ENCODE measurements at places on chromosomes 11 and 22.

GRCh38 chr11:32899438-32899837, 6.8 kb downstream of the QSER1 start:
- DNase-seq: no peak

- no peak for DNase-seq
These were observed 98.0 kb upstream of the CD82 start for GRCh38 chr11:44467413-44467812.

GRCh38 chr22:22655452-22656290, 11.3 kb downstream of the GGTLC2 start:
- no peak for DNase-seq

DNA sequence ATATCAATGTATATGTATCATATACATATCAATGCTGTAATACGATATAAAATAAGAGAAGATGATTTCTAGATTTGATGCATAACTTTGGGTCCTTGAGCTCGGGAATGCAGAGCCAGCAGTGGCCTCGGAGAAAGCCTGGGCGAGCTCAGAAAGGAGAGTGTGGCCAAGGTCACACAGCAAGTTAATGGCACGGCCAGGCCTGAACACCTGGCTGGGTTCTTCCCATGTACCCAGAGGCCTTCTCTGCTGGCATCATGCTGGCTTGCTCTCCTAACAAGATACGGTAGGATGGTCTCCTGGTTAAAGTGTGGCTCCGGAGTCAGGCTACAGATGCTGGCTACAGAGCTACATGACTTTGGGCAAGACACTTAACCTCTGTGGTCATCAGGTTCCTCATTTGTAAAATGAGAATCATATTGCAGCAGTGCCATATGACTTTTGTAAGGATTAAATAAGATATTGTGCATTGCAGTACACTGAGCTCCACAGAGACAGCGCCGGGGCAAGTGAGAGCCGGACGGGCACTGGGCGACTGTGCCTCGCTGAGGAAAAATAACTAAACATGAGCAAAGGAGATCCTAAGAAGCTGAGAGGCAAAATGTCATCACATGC, 29.9 kb downstream of the TPST2 start:
- no peak for DNase-seq

DNA sequence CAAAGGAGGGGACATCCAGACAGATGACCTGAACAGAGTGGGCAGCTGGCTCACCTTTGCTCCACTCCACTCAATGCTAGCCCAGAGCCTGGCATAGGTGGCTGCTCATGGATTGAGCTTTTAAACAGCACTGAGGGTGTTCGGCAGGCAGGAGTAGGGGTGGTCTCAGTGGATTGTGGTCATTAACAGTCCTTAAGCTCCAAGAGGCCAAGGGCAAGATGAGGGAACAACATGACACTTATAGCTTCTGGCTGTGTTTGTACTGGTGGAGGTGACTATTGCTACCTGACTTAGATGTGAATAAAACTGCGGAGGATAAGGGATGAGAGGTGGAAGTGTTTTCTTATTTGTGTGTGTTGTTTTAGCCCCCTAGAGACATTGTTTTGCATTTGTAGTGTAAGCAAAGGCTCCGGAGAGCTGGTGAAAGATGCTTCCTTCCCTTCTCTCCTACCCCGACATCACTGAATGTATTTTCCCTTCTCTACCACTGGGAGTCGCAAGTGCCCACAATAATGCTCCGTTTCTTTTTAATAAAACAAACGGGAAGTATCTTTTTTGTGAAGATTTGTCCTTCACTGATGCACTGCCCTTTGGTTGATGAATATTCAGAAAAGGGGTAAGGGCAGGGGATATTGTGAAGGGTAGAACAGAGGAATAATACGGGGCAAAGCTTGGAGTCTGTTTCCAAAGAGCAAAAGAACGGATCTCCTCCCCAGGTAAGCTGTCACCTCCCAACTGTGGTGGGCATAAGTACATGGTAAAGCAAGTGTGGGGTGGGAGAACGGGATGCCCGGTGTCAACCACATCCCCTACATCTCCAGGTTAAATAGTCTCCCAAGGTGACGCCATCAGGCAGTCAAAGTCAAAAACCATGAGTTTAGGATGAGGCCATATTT, 27.5 kb upstream of the MTNR1B start:
- peak; percentile 49 for DNase-seq

DNA sequence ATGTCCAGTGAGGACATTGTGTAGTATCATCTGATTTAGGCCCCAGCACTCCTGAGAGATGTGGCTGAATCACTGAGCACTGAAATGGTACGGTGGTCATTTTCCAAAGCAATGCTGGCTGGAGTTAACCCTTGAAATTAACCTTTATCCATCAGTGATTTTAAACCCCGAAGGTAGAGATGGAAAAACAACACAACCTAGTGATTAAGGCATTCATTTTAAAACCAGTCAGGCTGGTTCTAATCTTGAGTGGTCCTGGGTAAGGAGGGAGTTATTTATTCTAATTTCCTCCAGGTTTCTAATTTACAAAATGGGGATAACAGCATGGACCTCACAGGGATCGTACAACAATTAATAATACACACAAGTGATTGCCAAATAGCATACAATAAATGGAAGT, 6.6 kb upstream of the CSNK2A3 start:
- no peak for DNase-seq

DNA sequence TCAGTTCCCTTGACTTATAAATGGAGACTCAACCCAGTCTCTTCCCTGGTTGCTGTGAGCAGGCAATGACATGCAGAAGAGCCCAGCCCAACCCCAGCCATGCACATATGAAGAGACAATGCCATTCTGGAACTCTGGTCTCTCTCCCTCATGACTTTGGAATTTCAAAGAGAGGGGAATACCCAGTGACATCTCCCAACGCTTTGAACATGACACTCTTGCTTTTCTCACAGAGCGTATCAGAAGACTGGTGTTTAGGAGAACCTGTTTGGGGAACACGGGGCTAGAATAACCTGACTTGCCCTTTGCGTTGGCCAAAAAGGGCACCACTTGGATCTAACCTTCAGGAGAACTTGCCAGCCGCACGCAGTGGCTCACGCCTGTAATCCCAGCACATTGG, 12.9 kb downstream of the RANGAP1 start:
- no peak for DNase-seq

- no peak for DNase-seq
These were observed 194.2 kb upstream of the DDI1 start for GRCh38 chr11:103842191-103842590.

DNA sequence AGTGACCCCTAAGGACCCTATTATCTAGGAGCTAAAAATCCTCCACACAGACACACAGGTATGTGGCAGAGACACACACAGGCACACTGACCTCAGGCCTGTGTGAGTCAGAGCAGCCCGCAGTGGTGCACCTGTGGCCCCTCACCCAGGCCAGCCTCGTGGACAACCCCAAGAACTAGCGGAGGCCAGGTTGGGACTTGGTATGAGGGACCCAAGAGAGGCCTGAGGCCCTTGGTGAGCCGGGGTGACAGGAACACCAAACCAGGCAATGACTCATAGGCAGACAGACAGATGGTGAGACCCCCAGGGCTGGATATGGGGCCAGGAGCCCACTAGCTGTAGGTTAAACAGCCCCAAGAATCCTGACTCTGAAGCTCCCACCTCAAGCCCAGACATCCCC, 6.0 kb downstream of the CASTOR1 start:
- DNase-seq: no peak

DNA sequence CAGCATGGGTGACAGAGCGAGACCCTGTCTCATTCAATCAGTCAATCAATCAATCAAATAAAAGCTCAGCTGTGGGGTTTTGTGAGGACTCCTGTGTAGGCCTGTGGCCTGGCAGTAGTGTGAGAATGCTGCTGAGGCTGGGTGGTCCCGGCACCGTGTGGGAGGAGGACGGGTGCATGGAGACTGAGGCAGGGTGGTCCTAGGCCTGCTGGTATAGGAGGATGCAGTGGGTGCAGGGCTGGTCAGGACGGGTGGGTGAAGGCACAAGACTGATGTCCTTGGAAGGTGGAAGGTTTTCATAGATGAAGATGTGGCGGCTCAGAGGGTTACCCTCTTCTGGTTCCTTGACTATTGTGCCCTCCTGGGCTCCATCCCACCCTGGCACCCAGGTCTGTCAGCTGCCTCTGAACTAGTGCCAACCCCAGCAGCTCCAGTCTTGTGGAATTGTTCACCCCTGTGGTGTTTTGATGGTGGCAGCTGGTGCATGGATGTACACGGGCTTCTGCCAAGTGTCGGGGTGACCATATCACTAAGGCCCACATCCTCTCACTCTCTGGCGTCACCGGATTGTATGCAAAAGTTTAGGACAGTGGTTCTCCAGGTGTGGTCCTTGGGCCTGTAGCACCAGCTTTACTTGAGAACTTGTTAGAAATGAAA, 23.7 kb downstream of the TANGO2 start:
- no peak for DNase-seq

- DNase-seq: no peak
These were observed 29.7 kb downstream of the AP2A2 start for GRCh38 chr11:955154-956063.

DNA sequence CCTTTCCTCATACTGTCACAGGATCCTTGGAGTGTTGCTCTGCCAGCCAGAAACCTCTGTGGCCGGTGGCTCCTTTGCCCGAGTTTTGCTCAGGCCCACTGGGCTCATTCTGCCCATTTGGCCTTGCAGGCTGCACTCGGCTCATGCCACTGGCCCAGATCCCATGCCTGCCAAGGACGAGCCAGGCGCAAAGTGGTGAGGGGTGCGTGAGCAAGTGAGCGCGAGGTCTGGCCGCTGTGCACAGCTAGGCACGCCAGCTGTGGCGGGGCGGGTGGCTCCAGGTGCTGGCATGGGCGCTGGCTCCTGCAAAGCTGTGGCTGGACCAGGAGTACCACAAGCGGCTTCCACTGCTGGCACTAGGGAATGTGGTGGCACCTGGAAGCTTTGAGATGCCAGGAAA, 2.8 kb upstream of the RNF141 start:
- no peak for DNase-seq

DNA sequence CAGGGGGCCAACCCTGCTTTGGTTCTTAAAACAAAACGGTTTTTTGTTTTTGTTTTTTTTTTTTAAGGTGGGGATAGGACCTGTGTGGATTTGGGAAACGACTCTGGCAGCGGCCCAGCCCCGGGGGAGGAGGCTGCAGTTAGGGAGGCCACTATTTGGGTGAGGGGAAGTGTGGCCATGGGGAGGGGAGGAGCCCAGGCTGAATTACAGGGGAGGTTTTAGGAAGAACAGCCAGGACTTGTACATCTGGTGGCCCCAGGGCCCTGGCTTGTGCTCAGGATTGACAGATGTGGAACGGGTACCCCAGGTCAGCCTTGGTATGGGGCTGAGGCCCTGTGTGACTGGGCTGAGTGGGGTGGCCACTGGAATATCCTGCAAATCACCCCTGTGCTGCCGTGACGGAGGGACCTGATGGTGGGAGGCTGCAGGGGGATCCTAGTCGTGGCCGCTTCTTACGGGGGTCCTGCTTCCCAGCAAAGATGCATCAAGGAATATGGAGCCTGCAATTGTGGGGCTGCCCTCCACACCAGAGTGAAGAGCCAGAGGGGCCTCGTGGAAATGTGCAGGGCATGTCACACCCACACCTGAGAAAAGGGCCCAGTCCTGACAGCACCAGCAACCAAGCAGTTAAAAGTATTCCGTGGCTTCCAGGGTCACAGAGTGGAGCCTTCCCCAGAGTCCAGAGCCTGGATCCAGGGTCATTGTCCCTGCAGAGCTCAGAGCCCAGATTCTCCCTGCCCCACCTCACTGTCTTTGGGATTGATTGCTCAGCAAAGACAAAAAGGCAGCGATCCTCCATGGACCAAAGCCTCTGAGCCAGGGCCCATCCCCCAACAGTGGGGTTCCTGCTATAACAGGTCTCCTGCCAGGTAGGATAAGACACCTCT, 55.2 kb upstream of the WNT7B start:
- DNase-seq: no peak

DNA sequence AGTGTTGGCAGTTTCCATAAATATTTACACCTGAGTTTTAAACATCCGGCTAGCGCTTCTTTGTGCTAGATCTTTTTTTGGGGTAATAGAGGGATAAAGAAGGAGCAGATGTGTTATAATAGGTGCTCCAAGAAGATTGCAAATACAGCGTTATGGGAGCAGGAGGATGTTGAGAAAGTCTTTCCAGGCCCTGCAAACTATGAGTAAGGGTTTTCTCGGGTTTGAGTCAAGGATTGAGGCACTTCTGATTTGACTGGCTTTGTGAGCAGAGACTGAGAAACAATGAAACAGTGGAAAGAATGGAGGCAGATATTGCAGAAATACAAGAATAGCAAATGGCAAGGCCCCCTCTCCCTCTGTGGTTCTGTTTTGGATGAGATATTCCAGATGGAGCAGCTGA, 155.0 kb upstream of the TIMP3 start:
- no peak for DNase-seq

- no peak for DNase-seq
These were observed 12.1 kb upstream of the EIF3D start for GRCh38 chr22:36540867-36541642.

- no peak for DNase-seq
These were observed 19.7 kb downstream of the CLNS1A start for GRCh38 chr11:77617892-77618291.

DNA sequence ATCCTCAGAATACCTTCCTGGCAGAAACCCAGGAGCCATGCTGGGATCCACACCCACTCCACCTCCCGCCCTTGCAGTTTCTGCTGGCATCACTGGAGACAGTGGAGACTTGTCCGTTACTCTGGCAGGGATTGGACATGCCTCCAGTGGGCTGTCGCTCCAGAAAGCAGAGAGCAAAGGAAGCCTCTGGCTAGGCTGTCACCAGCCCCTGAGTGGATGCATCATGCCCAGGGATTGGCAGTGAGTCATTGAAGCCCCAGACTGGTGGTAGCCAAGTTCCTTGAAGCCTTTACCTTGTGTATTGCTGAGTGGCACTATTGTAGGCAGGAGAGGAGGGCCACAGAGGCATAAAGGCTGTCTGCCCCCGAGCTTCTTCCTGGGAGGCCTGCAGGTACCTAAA, 34.8 kb upstream of the E2F8 start:
- DNase-seq: no peak

GRCh38 chr22:39942439-39943230, 17.6 kb upstream of the TMA7B start:
- DNase-seq: no peak

DNA sequence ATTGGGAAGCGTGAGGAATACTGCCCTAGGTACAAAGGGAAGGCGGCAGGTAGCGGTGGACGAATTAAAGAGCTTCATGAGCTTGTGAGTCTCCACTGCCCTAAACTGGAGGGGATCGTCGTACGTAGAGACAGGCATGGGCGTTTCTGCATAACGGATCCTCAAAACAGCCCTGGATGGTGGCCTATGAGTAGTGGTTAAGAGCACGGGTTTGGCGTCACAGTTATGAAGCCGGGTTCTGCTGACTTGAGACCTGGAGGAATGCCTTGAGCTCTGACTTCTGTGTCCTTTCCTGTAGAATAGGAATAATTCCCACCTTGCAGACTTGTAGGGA, 335 bp downstream of the TMEM138 start:
- peak; percentile 26 for DNase-seq

DNA sequence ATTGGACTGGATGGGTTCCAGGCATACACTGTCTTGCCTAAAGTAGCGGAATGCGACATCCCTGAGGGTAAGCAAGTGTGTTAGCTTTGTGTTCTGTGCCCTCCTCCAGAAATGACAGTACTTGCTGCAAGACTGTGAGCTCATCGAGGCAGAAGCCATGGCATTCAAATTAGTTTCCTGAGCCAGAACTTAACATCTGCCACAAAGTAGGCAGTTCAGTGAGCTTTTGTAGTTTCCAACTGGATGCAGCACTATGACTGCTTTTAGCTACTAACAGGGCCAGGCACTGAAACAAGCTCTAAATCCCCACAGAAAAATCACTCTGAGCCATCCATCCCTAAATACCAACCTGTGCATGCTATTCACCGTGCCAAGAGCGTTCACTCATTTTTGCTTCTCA, 1.2 kb upstream of the FAR1 start:
- DNase-seq: no peak

All from HTR-8/SVneo (cell line).